T-helper 17 cell (primary cell): ENCODE measurements at places on chromosomes 4 and X.

DNA sequence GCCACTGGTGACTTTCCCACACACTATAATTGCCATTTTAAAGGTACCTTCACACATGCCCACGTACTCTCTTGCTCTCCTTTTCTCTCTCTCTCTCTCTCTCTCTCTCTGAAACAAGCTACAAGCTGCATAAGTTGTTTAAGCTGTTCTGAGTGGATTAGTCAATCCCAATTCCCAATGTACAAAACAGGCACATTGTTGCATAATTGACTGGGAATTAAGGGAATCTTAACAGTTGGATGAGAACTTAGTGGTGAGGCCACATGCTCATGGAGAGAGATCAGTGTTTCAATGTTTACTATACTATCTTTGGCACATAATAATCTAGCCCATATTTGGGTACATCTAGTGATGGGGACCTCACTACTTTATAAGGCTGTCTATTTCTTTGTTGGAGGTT, 123.3 kb downstream of the ARHGEF9 start:
- no peak for DNase-seq

- DNase-seq, result no peak
Measured at GRCh38 chr4:134650461-134650860, 448.9 kb upstream of the PABPC4L start.

- no peak for DNase-seq
Measured at GRCh38 chr4:65392488-65392887, 277.8 kb downstream of the EPHA5 start.

- no peak for DNase-seq
Measured at GRCh38 chr4:6112606-6113290, 87.6 kb downstream of the JAKMIP1 start.

- DNase-seq, result no peak
Measured at GRCh38 chr4:140071806-140072205, 82.2 kb downstream of the MAML3 start.

GRCh38 chr4:172736046-172736445, 432.6 kb upstream of the GALNT7 start:
- no peak for DNase-seq

- DNase-seq, result no peak
Measured at GRCh38 chrX:40318076-40318475, 220.3 kb upstream of the BCOR start.

DNA sequence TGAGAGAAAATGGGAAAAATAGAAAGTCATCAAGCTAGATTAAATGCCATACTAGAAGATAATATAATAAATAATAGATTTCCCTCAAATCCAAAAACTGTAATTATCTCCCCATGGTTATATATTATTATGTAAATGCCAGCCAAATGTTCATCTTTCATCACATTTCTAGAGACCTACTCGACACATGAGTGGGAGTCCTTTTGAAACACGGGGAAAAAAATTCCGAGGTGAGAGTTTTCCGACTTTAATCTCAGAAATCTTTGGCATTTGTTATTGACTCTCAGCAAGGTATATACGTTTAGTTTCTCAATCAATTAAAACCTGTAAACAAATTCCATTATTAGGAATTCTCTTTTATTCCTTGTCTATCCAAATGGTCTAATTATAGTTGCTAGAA, 465.4 kb upstream of the SMIM31 start:
- no peak for DNase-seq

GRCh38 chrX:108298165-108298602, 140.0 kb downstream of the COL4A6 start:
- DNase-seq, result no peak

- DNase-seq, result no peak
Measured at GRCh38 chrX:67718926-67719325, 175.1 kb downstream of the AR start.

GRCh38 chr4:172963498-172964294, 204.9 kb upstream of the GALNT7 start:
- DNase-seq, result no peak

GRCh38 chrX:9163214-9163709, 129.3 kb upstream of the FAM9B start:
- DNase-seq, result no peak

- no peak for DNase-seq
Measured at GRCh38 chr4:81257021-81257420, 42.0 kb upstream of the PRKG2 start.

- DNase-seq, result no peak
Measured at GRCh38 chr4:99848591-99849001, 32.0 kb downstream of the DAPP1 start.

DNA sequence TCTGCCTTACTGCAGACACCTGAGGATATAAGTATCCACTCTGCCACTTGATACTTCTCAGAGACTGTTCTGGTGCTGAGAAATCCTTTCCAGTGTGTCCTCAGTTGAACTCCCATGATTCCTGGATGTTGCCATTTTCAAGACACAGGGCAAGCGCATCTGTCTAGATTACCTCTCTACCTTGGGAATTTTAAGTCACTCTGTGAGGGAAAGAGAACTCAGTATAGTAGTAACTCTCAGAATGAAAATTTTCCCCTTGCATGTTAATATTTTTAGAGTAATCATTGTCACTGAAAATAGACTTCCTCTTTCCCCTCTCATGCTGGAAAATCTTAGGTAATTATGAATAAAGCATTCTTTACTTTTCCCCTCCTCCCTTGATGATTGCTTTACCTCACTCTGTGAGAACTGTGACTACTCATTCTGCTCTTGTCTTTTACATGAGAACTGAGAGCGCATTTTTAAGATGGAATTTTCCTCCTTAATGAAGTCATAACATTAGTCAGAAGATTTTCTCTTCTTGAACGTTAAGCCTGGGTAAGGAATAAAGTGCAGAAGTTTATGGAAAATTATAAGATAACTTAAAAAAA, 45.0 kb downstream of the TET2 start:
- no peak for DNase-seq

DNA sequence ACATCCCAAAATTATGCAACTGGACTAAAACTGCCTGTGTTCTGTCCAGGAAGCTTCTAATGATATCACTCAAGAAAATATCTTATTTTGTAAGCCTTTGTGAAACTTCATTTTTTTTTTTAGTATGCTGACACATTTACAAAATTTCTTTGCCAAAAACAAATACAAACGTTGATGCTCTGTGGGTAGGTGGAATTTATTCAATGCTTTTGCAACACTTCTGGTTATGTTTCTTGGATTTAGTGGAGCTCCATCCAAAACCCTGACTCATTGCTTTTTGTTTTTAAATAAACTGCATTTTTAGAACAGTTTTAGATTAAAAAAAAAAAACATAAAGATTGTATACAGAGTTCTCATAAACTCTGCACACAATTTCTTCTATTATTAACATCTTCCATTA, 250.9 kb upstream of the MAOA start:
- DNase-seq, result no peak

GRCh38 chrX:19824603-19825002, 62.8 kb downstream of the SH3KBP1 start:
- no peak for DNase-seq

DNA sequence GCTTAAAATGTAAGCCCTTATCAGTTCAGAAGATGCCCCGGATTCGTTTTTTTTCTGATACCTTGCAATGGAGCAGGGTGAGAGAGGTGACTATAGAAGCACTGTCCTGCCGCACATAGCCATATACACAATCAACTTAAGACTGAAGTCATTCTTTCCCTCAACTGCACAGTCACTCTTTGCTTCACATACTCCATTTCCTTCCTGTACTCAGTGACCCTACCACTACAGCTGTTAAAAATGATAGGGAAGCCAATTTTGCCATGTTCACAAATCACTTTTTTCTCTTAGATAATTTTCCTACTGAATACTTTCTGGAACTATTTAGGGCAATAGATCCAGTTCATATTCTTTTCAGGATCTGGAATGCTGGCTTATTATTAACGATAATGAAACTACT, 300.0 kb downstream of the ANK2 start:
- DNase-seq, result no peak

DNA sequence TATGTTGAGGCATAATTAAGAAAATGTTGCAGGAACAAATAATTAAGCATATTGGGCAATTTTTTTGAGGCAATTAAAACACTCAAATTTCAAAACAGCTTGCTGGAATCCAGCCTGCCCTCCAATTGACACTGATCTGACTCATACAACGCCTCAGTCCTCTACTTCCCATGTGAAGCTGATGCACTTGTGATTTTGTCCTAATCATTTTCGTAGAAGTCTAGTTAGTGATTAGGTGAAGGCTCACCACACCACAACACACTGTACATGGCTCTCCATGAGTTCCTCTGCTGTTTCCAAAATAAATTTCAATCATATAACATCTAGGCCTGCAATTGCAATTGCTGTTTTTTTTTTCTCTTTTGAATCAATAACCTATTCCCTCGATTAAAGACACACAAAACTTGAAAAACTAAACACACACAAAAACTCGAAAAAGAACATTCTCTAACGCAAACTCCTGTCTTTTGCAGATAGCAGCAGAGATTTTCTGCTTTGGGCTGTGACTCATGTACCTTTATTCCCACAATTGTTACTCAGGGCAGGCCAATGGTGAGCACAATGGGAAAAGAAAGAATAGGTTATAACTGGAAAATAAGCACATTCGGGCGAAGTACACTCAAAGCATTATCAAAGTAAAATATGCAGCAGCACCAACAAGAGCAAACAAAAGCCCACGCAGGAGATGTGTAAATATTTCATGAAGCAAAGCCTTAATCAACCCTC, 1.7 kb downstream of the GPRIN3 start:
- no peak for DNase-seq

- no peak for DNase-seq
Measured at GRCh38 chr4:172962564-172963353, 205.9 kb upstream of the GALNT7 start.

DNA sequence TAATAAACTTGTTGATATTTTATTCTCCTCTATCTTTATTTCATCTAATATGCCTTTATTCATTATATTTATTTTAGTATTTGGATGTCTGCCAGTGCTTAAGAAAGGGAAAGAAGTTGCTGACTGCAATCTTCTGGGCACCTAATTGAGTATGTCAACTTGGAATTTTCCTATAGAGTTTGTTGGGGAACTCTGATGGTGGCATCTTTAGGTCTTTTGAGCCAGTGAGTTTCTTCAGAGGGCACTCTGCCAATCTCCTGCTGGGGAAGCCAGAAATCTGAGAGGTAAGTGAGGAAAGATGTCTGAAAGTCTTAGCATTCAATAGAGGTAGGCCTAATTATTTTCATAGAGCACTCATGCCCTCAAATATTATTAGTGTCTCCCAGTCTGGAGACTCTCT, 475.0 kb downstream of the GABRG1 start:
- DNase-seq, result no peak

GRCh38 chr4:6119507-6120020, 80.8 kb downstream of the JAKMIP1 start:
- no peak for DNase-seq

DNA sequence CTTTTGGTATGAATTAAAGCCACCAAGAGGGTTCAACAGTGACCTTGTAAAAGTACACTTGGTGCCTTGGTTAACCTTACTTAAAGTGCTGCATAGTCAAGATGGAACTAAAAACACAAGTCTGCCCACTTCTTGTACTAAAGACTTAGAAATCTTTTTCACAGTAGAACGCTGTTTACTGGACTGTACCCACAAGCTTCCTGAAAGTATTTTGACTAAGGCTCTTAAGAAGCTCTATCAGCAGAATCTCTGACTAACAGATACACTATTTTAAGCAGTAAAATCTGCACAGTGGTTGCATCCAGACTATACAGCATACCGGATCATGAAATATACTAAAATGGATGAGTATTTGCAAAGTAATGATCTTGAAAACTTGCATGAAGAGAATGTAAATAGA, 7.2 kb downstream of the RAB28 start:
- no peak for DNase-seq

DNA sequence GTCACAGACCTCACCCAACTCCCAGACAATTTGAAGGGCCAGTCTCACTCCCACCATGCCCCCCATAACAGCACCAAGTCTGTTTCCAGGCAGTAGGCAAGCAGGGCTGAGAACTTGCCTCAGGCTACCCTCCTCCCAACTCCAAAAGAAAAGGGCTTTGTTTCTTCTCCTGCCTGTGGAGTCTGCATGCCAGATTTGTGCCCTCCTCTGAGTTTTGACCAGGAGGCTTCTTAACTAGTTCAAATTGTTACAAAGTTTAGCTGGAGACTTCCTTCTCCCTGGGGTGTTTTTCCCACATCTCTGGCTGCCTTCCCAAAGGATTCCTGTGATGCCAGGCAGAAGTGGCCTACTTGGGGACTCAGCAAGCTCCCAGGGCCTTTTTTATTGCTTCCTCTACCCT, 29.6 kb downstream of the PBDC1 start:
- no peak for DNase-seq

DNA sequence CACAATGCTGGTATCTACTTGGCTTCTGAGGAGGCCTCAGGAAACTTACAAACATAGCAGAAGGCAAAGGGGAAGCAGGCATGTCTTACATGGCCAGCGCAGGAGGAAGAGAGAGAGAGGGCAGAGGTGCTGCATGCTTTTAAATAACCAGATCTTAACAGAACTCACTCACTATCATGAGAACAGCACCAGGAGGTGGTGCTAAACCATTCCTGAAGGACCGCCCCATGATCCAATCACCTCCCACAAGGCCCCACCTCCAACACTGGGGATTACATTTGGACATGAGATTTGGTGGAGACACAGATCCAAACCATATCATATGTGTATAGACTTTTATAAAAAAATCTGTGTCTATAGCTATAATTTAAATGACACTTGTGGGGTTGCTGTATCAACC, 48.6 kb upstream of the ERVMER34-1 start:
- no peak for DNase-seq

GRCh38 chr4:123892368-123892976, 495.9 kb downstream of the SPRY1 start:
- no peak for DNase-seq
